ENCODE measurements at places on chromosomes 13 and 19. TPM values are rescaled to one million over a fixed set of nuclear protein-coding genes. Genes with fewer than 3 reads are reported as not detected.

- DNase-seq = no peak
Observed at GRCh38 chr13:45933203-45933908, 81.8 kb upstream of the SIAH3 start.

GRCh38 chr19:15412832-15413231 is 6.0 kb downstream of the AKAP8L start:
- no peak for DNase-seq

The SMIM17 gene
- total RNA-seq = not detected

- no peak for DNase-seq
Observed at GRCh38 chr13:46982856-46983582, 86.2 kb upstream of the HTR2A start.

DNA sequence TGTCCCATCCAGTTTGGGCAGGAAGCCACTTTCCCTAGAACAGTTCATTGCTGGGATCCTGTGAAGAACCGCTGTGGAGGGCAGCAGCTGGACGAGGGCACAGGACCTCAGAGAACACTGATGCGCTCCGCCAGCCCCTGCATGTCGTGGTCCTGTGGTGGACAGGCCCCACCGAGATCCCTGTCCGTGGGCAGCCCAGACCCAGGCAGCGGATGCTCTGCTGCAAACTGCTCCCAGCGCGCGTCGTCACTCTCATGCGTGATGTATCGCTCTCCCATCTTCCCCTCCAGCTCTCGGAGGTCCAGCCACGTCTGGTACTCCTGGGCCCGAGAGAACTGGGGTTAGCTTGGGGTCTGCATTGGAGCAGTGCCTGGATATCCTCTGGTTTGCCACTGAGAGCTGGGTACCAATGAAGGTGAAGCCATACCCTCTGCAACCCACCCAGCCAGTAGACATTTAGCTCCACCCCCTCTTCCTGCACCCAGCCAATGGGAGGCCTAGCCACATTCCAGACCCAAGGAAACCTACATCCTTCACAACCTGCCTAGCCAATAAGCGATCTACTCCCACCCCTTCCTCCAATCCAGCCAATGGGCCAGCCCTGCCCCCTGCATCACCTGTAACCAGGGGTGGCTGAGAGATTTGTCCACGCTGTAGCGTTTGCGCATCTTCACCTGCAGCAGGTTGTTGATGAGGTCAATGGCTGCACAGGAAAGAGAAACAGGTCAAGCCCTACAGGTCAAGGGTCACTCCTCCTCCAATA is 13.6 kb upstream of the DACT3 start:
- DNase-seq = no peak

The ELANE gene
- total RNA-seq = 0.59 TPM
